ENCODE measurements at places on chromosomes 7 and 10. TPM values are rescaled to one million over a fixed set of nuclear protein-coding genes. Genes with fewer than 3 reads are reported as not detected.
A peak's percentile ranks its signal among the peaks of the same experiment; 100 is the strongest.

DNA sequence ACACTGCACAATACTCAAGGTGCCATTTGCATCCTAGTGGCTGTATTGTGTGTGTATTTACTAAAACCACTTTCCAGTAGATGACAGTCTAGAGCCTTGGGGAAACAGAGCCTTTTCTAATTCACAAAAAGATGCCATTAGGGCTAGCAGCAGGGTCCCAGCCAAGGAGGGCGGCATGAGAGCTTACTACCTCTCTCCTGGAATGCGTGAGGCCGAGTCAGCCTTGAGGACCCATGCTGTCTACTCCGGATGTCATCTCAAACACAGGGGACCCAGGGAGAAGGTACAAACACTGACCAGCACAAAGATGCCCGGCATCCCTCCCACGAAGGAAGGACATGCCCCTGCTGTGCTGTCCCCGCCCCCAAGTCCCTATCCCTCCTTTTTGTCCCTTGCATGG lies 65.5 kb downstream of the CYCS start:
- H3K4me3 ChIP-seq, result no peak overlapping the region
- H3K36me3 ChIP-seq, result no peaks in the 10 kb centered on the region
- no peaks in the 10 kb centered on the region for H3K4me1 ChIP-seq
- no peak for DNase-seq
- H3K27ac ChIP-seq, result no peak overlapping the region
- no peaks in the 10 kb centered on the region for H3K27me3 ChIP-seq

DNA sequence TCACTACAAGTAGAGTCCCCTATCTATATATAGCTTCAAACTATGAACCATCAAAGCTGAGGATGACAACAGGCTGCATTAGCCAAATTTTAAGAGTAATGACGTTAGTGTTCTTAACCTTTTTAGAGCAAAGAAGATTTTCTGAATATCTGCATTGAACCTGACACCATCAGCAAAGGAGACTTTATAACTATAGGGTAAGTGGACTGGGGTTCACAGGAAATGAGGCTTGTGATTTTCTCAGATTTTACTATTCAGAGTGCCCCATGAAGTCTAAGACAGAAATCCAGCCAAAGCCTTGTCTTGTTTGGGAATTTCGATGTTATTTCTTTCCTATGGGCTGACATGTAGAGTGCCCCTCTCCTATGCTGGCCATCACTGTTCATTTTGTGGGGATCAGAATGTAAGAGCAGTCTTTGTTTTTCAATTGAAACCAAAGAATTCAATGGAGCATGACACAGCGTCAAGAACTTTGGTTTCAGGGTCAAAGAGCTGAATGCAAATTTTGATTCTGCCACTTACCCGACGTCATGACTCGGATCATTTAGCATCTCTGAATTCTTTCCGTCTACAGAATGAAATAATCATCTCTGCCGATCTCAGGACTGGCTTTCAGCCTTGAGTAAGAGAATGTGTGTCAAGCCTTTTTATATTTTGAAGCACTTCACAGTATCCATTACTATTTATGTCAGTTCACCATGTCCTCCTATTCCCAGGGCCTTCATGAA lies 52.7 kb downstream of the DENND11 start:
- no peak overlapping the region for H3K27ac ChIP-seq
- DNase-seq, result no peak
- H3K4me1 ChIP-seq, result no peaks in the 10 kb centered on the region
- H3K4me3 ChIP-seq, result no peak overlapping the region
- peaks cover 11% of the 10 kb centered on the region for H3K36me3 ChIP-seq

- peak overlapping the region; percentile 67 for H3K4me3 ChIP-seq
- no peaks in the 10 kb centered on the region for H3K36me3 ChIP-seq
Measured at GRCh38 chr10:60944910-60945297, 919 bp upstream of the RHOBTB1 start.

DNA sequence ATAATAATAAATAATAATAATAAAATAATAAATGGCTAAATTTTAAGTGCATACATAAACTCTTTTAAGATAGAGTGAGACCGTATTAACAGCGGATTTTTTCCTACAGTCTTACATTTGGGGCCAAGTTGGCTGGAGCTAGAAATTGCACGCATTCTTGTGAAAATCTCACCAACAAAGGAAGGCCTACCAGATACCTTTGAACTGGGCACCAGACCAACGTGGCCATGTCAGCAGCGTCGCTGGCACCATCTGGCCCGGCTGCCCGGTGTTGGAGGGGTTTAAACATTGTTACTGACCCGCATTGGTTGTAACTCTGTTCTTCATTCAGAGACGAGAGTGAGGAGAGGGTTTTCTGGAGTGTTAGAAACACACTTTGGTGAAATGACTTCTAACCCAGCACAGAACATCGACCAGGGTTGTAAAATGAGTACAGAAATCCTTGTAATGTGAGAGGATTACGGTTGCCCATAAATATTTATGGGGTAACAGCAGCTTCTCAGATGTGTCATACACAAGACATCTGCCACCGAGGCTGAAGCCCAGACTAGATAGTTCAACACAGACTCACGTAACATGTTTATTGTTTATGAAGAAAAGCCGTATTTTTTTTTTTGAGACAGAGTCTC lies 34.6 kb upstream of the UNCX start:
- no peak overlapping the region for H3K4me3 ChIP-seq
- H3K36me3 ChIP-seq, result no peaks in the 10 kb centered on the region
- peaks cover 5% of the 10 kb centered on the region for H3K4me1 ChIP-seq
- H3K27me3 ChIP-seq, result peaks cover 26% of the 10 kb centered on the region

- DNase-seq, result no peak
- no peaks in the 10 kb centered on the region for H3K27me3 ChIP-seq
- H3K36me3 ChIP-seq, result no peaks in the 10 kb centered on the region
- no peaks in the 10 kb centered on the region for H3K4me1 ChIP-seq
- no peak overlapping the region for H3K4me3 ChIP-seq
Measured at GRCh38 chr10:121183236-121183635, 332.1 kb downstream of the WDR11 start.

The FBXL13 gene
- 0.36 TPM for total RNA-seq

DNA sequence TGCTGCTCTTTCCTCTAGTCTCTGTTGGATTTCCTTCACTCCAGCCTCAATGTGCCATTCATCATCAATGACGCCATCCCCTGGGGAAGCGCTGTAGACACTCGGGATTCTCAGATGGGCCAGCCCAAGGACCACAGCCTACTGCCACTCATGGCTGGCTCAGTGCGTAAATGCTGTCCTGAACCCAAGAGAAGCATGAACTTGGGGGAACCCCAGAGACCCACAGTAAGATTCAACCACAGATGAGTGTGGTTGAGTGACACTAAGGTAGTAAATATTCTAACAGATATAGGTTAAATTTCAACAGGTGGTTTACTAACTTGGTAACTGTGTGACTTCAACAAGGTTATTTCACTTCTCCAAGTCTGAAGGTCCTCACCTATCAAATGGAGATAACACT lies 304.1 kb downstream of the GRM8 start:
- no peaks in the 10 kb centered on the region for H3K27me3 ChIP-seq
- DNase-seq, result no peak
- no peak overlapping the region for H3K27ac ChIP-seq
- no peaks in the 10 kb centered on the region for H3K36me3 ChIP-seq

- peak; percentile 90 for DNase-seq
- peak overlapping the region; percentile 55 for H3K4me3 ChIP-seq
- H3K27me3 ChIP-seq, result no peaks in the 10 kb centered on the region
- H3K36me3 ChIP-seq, result peaks cover 3% of the 10 kb centered on the region
Measured at GRCh38 chr7:92695308-92696261, 105.4 kb upstream of the FAM133B start.

GRCh38 chr7:90759710-90760109 lies 163.6 kb downstream of the CDK14 start:
- no peak overlapping the region for H3K4me3 ChIP-seq
- H3K4me1 ChIP-seq, result peaks cover 3% of the 10 kb centered on the region
- no peak for DNase-seq
- no peaks in the 10 kb centered on the region for H3K36me3 ChIP-seq

DNA sequence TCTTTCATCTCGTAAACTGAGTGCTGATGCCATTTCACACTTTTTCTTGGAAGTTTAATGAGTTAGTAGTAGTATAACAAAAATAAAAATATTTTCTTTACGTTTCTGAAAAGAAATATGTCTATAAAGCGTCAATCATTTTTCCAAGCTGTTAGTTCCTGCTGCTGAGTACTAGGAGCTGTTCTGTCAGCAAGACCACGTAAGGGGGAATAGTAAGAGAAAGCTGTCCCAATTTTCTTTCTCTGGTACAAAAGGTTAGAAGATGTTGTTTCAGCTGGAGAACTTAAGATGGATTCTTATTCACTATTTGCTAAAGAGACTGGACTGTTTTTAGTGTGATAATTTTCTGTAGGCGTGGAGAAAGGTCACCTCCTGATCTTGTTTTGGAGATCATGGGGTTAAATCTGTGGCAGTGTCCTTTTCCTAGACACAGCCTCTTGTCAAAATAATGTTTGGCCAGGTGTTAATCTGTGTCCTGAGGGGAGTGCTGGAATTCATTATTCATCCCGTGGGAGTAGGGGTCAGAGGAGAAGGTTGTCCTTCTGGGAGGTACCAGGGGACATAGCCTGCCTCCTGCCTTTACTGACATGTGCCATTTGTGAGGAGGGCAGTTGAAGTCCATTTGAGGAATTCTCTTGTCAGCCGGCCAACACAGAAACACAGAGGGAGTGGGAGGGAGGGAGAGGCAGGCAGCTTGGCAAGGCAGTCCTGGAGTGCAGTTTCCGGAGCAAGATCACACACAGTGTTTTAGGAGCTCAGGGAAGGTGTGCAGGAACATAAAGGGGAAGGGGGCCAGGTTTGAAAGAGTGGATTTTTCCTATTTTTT lies 368.7 kb downstream of the AUTS2 start:
- H3K4me1 ChIP-seq, result no peaks in the 10 kb centered on the region
- H3K4me3 ChIP-seq, result no peak overlapping the region
- no peak for DNase-seq

GRCh38 chr7:102892631-102893278 lies 20.0 kb upstream of the LRRC17 start:
- H3K4me1 ChIP-seq, result peaks cover 13% of the 10 kb centered on the region
- no peak overlapping the region for H3K27ac ChIP-seq
- no peak for DNase-seq
- no peaks in the 10 kb centered on the region for H3K27me3 ChIP-seq
- H3K4me3 ChIP-seq, result no peak overlapping the region

GRCh38 chr10:131667561-131667960 lies 233.2 kb upstream of the PPP2R2D start:
- H3K4me1 ChIP-seq, result no peaks in the 10 kb centered on the region
- no peak overlapping the region for H3K4me3 ChIP-seq
- H3K27me3 ChIP-seq, result no peaks in the 10 kb centered on the region
- no peaks in the 10 kb centered on the region for H3K36me3 ChIP-seq
- DNase-seq, result no peak

- H3K27ac ChIP-seq, result no peak overlapping the region
- H3K36me3 ChIP-seq, result no peaks in the 10 kb centered on the region
- H3K27me3 ChIP-seq, result no peaks in the 10 kb centered on the region
Measured at GRCh38 chr10:122748496-122748895, 48.9 kb upstream of the C10orf120 start.

- no peak overlapping the region for H3K4me3 ChIP-seq
- no peaks in the 10 kb centered on the region for H3K27me3 ChIP-seq
- no peaks in the 10 kb centered on the region for H3K4me1 ChIP-seq
- DNase-seq, result no peak
Measured at GRCh38 chr7:65453341-65454030, 79.8 kb downstream of the ZNF92 start.

DNA sequence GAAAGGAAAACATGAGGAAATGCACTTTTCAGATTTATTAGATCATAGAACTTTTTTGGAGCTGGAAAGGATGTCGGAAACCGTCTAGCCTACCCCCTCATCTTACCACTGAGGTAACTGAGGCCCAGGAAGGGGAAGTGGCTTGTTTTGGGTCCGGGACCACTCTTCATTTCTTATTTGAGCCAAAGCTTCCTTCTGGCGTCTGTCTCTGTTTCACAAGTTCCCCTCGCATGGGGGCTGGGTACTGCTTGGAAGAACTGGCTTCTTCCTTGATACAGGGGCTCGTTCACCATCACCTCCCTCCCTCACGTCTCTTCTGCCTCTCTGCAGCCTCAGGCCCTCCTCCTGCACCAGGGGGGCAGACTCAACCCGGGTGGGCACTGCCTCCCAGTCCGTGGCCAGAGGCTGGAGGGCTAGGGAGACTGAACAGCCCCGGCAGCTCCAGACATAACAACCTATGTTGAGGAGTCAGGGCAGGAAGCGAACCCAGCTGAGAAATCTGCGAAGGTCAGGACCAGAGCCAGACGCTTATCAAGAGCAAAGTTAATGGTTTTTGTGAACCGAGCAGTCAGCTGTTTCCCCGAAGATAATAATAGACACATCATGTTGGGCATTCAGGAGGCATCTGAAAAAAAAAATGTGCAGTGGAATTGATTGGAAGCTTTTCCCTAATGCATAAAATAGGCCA lies 12.9 kb downstream of the HTRA1 start:
- H3K4me1 ChIP-seq, result peaks cover 23% of the 10 kb centered on the region
- no peak for DNase-seq
- H3K27me3 ChIP-seq, result no peaks in the 10 kb centered on the region
- H3K36me3 ChIP-seq, result no peaks in the 10 kb centered on the region
- H3K4me3 ChIP-seq, result no peak overlapping the region

The SUN1 gene
- total RNA-seq, result 113 TPM

- no peak for DNase-seq
- H3K27me3 ChIP-seq, result no peaks in the 10 kb centered on the region
- peaks cover 7% of the 10 kb centered on the region for H3K36me3 ChIP-seq
Measured at GRCh38 chr10:132324186-132324585, 7.8 kb upstream of the LRRC27 start.

DNA sequence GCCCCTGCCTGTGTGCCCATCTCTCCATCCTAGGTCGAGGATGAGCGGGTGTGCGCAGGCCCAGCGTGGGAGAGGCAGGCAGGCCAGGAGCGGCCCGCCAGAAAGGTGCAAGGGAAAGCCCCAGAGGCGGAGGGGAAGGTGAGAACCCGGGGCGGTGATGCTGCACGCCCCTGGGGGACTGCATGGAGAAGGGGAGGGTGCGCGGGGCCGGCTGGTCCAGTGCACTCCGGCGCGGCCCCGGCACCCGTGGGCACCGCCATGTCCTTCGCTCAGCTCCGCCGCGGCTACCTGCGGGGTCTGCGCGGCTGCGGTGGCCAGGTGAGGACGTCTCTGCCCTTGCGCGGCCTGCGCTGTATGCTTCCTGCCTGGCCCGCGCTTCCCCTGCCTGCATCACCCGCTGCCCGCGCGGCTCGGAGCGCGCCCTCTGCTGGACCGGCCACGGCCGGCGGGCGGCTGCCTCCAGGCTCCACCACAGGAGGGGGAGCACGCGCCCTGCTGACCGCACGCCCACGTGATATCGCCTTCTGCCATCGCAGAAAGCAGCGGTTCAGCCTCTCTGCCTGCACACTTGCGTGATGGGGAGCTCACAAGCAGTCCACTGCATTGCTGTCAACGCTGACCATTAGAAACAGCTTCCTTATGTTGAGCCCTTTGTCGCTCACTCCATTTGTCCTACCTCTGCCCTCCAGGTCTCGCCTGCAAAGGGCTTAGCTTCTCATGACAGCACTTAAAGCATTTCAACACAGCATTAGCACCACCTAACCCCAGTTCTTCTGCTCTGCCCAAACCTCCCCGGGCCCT lies 73.9 kb downstream of the CXCL12 start:
- peaks cover 1% of the 10 kb centered on the region for H3K27me3 ChIP-seq
- peaks cover 6% of the 10 kb centered on the region for H3K4me1 ChIP-seq
- no peaks in the 10 kb centered on the region for H3K36me3 ChIP-seq
- H3K4me3 ChIP-seq, result no peak overlapping the region
